ENCODE measurements at places on chromosomes 4 and X.

DNA sequence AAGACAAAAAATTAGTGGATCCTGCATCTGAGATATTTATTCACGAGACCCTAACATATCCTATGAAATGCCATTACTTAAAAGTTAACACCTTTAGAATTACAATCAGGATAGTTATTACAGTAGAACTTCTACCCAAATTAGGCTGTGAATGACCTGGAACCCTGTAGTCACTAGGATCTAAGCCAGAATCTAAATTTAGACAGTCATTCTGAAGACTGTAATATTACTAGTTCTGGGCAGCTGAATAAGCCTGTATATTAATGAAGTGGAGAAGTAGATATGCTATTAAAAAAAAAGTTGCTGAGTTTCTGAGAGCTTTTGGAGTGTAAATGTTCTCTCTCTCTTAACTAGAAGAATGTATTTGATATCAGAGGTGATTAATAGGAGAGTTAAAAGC is 67.0 kb downstream of the FAM13A start:
- DNase-seq, result no peak

GRCh38 chr4:17376205-17376604 is 135.7 kb downstream of the QDPR start:
- DNase-seq, result no peak

- no peak for DNase-seq
Observed at GRCh38 chr4:26762650-26763049, 98.0 kb upstream of the STIM2 start.

DNA sequence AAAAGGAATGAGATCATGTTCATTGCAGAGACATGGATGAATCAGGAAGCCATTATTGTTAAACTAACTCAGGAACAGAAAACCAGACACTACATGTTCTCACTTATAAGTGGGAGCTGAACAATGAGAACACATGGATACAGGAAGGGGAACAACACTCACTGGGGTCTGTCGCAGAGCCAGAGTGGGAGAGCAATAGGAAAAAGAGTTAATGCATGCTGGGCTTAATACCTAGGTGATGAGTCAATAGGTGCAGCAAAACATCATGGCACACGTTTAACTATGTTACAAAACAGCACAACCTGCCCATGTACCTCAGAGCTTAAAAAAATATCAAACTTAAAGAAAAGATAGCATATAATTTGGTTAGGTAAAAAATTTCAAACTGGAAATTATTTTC is 281.4 kb downstream of the PABPC4L start:
- no peak for DNase-seq

GRCh38 chrX:44978976-44979375 is 106.0 kb downstream of the KDM6A start:
- no peak for DNase-seq

- DNase-seq, result no peak
Observed at GRCh38 chr4:143251348-143251747, 66.6 kb downstream of the USP38 start.

- no peak for DNase-seq
Observed at GRCh38 chr4:84582988-84583875, at the start of gene CDS1. TSS of gene CDS1 (plus strand) at chr4:84583127. CDS start at chr4:84583402, 275 bp downstream.

Measured in activated CD8-positive, alpha-beta memory T cell treated with anti-CD3 and anti-CD28 coated beads for 1 hour (primary cell).